NCI-H1105 (cell line): ENCODE measurements at places on chromosomes 1 and 21.

GRCh38 chr21:34148419-34148804, 75.0 kb downstream of the MRPS6 start:
- DNase-seq = no peak

- DNase-seq = no peak
Observed at GRCh38 chr1:162703708-162704107, 71.4 kb downstream of the DDR2 start.

GRCh38 chr1:230072866-230073265, 5.8 kb downstream of the GALNT2 start:
- DNase-seq = no peak

DNA sequence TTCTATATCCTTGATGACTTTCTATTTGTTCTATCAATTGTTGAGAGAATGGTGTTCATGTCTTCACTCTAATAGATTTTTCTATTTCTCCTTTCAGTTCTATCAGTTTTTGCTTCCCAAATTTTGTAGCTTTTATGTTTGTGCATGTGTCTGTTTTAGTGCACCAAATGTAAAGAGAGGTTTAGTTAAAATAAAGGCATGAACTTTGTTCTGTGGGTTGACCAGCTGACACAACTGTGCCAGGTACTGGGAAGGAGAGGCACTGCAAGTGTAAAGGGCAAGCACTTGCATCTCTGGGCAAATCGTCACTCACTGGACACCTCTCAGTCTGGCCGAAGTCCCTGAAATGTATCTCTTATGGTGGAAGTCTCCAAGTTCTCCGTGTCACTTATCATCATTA, 38.6 kb upstream of the ABCD3 start:
- no peak for DNase-seq

- DNase-seq = no peak
Observed at GRCh38 chr1:147579532-147579931, 38.2 kb downstream of the BCL9 start.

GRCh38 chr1:172753964-172754363, 95.1 kb downstream of the FASLG start:
- no peak for DNase-seq

GRCh38 chr1:108017698-108018097, 52.7 kb upstream of the VAV3 start:
- DNase-seq = no peak

GRCh38 chr21:15037900-15038293, 26.9 kb downstream of the NRIP1 start:
- DNase-seq = no peak

GRCh38 chr1:230865062-230865817, 3.1 kb downstream of the C1orf198 start:
- no peak for DNase-seq

GRCh38 chr1:115266729-115267421, 71.2 kb downstream of the NGF start:
- no peak for DNase-seq

GRCh38 chr1:21541835-21542234, 32.6 kb downstream of the ALPL start:
- DNase-seq = no peak

DNA sequence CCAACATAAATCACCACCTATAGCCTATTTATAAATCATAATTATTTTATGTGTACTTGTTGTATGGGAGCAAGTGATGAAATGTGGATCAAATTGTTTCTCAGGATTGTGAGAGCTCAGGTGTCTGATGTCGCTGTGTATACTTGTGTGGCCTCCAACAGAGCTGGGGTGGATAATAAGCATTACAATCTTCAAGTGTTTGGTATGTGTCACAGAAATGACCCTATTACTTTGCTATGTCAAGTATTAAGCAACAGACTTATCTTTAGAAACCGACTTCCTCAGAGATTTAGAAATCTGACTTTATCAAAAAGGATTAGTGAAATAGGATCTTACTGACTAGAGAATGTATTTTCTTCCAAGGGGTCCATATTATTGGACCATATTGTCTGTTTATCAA, 280.9 kb downstream of the TPR start:
- no peak for DNase-seq

GRCh38 chr1:43396059-43396458, 6.4 kb downstream of the SZT2 start:
- DNase-seq = no peak

DNA sequence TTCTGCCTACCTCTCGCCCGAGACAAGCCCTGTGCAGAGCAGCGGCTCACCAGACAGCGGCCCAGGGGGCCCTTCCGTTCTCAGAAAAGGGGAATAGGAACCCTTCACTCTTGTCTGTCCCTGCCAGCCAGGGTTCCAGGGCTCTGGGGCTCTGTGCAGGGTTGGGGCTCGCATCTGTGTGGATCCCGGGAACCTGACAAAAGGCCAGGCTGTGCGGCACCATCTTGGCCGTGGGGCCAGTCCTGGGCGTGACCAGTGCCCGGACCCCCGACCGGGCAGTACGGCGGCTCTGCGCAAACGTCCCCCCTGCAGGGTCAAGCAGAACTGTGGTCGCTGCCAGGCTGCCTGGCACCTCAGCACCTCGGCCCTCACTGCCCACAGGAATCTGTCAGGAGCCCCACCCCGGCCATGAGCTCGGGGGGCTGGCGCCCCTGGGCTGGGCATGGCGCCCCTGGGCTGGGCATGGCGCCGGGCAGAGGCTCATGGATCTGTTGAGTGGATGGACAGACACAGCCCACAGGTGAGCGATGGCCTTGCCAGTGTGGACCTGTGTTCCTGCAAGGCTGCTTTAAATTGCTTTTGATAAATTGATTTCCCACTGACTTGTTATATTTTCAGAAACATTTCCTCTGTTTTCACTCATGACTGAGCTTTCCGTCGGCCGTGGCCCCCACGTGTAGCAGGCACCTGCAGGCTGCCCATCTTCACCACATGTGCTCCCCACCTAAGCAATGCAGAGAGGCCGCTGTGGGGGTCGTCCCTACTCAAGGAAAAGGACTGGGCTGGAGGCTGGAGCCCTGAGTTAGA, 59.0 kb downstream of the SLX9 start:
- no peak for DNase-seq

DNA sequence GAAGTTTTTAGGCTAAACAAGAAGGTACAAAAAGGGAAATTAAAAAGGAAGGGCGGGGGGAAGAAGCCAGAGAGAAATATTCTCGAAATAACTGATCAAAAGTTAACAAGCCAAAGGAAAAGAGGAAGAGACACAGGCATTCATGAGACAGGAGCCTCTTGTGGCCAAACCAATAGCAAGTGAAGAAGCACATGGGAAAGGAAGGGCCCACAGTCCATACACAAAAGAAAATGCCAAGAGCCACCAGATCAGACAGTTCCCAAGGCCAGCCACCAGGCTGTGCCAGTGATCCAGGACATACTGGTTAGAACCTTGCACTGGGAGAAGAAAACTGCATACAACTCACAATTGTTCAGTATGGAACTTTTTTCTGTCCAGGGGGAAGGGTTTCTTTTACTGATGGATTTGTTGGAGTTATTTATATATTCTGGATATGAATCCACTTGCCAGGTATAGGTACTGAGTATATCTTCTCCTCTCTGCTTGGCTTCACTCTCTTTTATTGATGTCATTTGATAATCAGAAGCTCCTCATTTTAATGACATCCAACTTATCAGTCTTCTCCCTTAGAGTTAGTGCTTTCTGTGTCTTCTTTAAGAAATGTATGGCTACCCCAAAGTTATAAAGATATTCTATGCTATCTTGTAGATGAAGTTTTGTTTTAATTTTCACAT, 76.8 kb downstream of the CD46 start:
- DNase-seq = peak; percentile 2

- DNase-seq = no peak
Observed at GRCh38 chr1:3746389-3746829, 5.8 kb upstream of the CCDC27 start.

DNA sequence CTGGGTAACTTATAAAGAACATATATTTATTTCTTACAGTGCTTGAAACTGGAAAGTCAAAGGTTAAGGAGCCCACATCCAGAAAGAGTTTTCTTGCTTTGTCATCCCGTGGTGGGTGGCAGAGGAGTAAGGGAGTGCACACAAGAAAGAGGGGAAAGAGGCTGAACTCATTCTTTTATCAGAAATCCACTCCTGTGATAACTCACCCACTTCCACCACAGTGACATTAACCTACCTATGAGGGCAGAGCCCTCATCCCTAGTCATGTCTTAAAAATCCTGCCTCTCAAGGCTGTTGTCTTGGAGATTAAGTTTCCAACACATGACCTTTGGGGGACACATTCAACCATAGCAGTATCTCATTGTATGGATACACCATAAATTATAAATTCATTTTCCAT, 32.5 kb upstream of the RGS4 start:
- DNase-seq = no peak

DNA sequence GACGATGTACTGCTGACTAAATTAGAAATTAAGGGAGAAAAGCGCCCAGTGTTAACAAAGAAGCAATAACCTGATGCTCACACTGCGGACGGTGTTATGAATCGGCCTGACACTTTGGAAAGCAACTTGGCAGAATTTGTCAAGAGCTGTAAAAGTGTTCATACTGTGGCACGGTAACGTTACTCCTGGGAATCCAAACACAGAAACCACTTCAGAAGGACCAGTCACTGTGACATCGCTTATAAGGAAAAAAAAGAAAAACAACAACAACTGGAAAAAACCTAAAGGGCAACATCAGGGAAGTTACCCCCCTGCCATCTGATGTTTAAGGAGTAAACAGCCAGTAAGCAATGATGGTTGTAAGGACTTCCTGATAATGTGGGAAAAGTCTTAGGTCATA, 27.7 kb downstream of the CAPZB start:
- DNase-seq = no peak

GRCh38 chr1:65049941-65050713, 83.8 kb upstream of the JAK1 start:
- DNase-seq = no peak

GRCh38 chr1:93775224-93775623, 93.6 kb upstream of the BCAR3 start:
- DNase-seq = no peak

- no peak for DNase-seq
Observed at GRCh38 chr1:219773775-219774174, 154.6 kb downstream of the SLC30A10 start.

DNA sequence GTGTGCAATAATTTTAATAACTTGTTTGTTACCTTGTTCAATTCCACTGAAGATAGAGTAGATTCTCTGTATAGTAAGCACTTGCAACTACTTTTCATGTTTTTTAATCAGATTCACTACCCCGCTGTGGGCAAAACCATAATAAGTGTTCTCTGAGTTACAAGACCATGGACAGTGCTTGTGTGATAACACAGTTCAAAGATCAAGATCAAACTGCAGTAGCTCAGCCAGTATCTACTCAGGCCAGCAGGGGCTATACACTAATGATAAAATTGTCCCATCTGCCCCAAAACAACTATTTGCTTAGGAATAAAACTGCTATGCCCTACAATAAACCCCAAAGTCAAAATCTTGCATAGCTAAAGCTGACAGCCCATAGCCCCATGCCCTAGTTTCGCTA, 129.6 kb downstream of the LRRC7 start:
- DNase-seq = no peak

DNA sequence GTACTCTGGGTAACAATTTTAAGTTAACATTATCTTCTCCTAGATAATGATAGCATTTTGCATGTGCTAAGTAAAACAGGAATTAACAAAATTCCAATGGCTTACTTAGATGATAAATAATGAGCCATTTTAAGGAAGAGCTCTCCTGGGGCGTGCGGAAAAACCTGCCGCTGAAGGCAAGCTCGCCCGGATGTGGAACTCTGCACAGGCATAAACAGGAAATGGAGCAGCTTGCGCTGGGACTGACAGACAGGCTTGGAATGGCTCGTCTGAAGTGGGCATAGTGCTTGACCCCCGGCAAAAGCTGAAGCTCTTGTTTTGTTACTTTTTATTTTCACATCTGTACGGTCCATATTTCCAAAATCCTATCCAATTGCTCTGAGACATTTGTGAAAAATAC, 169.2 kb downstream of the ZNF281 start:
- DNase-seq = no peak

DNA sequence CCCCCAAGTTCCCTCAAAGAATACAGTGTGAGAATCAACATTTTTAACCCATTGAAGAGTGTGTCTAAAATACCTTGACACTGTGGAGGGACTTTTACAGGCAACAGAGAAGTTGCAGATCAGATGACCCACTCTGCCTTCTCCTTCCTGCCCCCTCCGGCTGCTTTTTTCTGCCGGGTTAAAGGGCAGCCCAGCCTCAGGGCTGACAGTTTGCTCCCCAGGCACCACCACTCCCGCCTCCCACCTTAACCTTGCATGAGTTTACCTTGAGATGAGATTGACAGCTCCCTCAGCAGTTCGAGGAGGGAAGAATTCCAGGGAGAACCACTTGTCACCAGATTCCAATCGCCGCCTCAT, 3.2 kb downstream of the MTHFR start:
- DNase-seq = no peak

DNA sequence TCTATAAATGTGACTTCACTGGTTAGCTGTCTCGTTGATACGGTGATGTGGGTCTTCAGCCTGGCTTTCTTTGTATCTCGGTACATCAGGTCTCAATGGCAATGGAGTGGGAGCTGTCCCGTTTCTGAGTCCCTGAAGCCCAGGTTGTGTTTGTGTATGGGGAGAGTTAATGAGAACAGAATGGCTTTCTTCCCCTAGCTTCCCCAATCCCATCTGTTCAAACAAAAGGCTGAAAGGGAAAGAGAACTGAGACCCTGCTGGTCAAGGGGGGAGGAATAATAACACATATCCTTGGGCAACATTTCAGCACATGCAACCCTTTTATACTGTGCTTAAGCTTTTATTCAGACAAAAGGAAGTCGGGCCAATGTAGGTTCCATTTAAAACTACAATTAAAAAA, 28.4 kb upstream of the CASQ2 start:
- DNase-seq = no peak

DNA sequence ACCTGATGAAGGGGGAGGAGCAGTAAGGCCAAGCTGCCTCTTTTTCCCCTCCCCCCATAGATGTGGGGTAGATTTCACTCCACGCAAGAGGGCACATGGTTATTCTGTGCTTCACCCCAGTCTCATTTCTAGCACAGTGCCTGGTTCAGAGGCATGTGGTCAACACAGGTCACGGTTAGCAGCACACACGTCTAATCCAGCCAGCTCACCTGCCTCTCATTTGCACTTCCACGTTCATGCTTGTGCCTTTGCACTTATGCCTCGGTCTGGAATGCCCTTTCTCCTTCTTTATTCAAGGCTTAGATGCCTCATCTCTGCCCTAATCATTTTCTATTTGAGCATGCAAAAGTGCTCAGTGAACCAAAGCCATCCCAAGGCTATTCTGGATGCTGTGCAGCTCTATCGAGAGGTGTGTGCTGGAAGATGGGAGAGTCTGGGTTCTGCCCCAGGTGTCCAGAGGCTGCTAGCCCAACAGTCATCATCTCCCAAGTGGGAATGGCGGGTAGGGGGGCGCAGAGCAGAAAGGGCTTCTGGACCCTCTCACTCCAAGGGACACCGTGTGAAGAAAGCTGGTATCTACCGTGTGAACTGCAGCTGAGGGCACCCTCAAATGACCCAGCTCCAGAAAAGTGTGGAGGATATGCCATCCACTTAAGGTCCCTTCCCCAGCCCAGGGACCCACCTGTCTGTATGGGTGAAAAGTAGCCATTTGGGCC, 2.1 kb upstream of the A3GALT2 start:
- DNase-seq = no peak

- DNase-seq = peak; percentile 54
Observed at GRCh38 chr1:31617916-31618746, 642 bp downstream of the HCRTR1 start.
